ENCODE measurements at places on chromosomes 12 and 14.

DNA sequence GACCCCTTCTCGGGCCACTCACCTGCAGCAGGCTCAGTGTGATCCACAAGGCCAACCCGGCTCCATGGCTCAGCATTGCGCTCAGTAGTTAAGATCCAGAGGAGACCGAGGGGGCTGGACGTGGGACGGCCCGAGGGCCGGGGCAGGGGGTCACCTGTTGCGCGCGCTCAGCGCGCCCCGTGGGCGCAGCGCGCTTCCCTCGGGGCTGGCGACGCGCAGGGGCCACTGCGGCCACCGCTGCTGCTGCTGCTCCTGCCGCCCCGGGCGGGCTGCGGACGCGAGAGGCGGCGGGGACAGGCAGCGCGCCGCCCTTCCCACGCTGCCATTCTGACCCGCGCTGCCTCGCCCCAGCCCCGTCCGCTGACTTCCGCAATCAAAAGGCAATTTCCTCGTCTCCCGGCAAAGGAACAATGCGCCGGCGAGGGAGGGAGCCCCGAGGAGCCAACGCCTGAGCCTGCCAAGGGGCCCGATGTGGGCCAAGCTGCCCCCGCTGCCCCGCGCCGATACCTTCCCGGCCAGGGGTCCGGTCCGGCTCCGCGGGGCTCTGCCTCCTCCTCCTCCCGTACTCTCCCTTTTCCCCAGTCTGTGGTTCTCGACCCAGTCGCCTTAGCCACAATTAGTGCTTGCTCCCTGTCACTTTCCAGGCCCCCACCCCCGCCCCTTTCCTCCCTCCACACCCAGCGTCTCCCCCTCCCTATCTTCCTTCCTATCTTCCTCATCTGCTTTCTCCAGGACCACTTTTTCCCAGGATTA lies 27.3 kb downstream of the PTPRB start:
- no peak for DNase-seq

GRCh38 chr12:118052324-118053070 lies 8.5 kb downstream of the WSB2 start:
- no peak for DNase-seq

DNA sequence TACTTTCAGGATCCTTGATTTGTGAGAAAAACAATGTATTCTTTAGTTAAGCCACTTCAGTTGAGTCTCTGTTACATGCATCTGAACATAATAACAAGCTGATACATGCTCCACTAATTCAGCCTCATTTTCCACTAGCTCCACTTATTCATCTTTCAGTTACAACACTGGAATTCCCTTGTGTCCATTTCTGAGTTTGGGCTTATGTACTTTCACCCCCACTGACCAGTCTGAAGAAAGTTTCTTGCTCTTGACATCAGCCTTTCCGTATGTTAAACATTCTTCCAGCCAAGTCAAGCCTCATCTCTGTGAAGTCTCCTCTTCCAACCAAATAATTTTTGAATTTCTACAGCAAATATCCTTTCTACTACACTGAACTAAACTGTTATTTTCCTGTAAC lies 592.5 kb upstream of the NOVA1 start:
- no peak for DNase-seq

DNA sequence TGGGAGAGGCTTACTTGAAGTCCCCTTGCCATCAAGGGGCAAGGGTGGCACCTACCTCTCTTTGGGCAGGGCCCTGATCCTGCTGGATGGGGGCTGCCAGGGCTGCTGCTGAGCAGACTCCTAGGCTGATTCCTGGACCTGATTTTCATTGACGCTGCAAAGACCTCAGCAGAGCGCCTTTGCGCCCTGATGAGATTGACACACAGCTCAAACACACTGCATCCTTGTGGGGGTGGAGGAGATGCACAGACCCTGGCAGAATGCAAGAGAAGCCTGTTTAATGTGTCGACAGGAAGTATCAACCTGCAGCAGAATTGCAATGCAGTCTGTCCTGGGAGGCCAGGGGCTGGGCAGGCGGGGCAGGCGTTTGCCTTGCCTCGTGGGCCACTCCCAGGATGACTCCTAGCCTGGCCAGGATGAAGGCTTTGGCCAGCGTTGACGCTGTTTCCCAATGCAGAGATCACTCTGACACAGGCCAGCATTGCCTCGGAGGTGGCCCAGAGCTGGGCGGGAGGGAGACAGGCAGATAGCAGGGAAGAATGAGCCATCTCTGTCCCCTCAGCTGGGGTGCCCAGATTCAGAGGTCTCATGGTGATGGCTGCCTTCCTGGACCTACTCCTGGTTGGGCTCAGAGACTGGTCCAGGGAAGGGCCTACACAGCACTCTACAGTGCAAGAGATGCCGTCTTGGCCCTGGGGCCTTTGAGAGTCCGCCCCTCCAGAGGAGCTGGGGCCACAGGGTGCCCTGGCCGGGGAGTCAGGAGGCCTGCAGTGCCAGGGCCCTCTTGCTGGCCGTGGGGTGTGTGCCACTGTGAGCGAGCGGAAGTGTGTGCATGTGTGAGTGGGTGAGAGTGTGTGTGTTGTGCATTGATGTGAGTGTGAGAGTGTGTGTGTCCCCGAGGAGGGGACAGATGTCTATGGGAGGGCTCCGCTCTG lies 108.3 kb downstream of the KIF26A start:
- DNase-seq = no peak

DNA sequence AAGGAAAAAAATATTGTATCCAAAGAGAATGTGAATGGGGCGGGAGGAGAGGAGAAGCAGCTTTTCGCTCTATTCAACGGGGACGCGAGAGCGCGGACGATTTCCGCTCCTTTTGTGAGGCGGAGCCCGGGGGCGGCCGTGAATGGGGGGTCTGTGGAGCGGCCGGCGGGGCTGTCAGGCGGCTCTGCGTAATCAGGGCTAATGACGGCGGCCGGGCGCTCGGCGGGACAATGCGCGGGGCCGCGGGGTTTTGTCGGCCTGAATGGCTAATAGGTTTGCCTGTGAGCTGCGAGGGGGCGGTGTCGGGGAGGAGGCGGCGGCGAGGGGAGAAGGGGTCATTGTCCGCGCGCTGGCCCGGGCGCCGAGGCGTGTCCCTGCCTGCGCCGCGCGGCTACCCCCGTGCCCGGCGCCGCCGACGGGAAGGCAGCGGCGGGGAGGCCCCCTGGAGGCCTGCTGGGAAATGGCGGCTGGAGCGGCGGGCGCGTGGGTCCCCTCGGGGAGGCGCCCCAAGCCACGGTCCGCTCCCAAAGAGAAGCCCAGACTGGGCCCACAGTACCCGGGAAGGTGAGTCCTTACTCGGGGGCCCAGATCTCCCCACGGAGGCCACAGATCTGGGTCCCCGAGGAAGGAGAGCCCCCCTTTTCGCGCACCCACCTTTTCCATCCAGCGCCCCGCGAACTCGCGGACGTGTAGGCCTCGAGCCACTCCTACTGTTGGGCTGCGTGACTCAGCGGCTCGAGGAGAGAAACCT lies 6.0 kb downstream of the SIX6 start:
- no peak for DNase-seq

GRCh38 chr14:39939023-39939422 lies 506.8 kb upstream of the FBXO33 start:
- DNase-seq = no peak
